Fibroblast of skin of scalp (primary cell): ENCODE measurements at places on chromosomes 13 and 19.

DNA sequence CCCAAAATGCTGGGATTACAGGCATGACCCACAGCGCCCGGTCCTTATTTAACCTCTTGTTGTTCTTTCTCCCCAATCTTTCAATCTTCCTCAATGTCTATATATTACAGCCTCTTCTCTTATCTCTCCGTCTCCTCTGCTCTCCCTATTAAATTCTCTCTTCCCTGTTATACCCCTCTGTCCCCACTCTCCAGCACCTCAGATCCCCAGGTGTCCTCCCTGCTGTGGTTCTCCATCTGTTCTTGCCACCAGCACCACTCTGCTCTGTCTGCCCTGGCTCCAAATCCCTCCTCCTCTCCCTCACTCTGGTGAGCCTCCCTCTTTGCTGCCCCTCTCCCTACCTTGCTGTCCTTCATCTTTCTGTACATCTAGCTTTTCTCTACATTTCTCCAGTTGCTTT lies 1.1 kb downstream of the ZNF600 start:
- no peak for DNase-seq

- DNase-seq, result no peak
Measured at GRCh38 chr19:2519482-2519881, 43.6 kb downstream of the GADD45B start.

- no peak for DNase-seq
Measured at GRCh38 chr13:30915691-30916541, 9.8 kb downstream of the MEDAG start.

- DNase-seq, result no peak
Measured at GRCh38 chr13:51707461-51707860, 96.5 kb downstream of the DHRS12 start.

DNA sequence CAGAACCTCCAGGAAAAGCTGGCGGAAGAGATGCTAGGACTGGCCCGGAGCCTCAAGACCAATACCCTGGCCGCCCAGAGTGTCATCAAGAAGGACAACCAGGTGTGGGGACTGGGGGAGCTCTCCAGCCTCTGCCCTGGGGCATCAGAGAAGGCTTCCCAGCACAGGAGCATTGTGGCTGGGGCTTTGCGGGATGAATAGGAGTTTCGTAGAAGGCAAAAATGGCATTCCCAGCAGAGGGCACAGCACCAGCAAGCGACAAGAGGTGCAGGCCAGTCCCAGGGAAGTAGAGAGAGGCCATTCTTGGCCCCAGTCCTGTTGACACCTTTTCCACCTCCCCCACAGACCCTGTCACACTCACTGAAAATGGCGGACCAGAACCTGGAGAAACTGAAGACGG lies 4.1 kb downstream of the USE1 start:
- DNase-seq, result no peak

GRCh38 chr19:34999498-35000337 lies at the start of gene GRAMD1A:
TSS of gene GRAMD1A (plus strand) at chr19:35000323. CDS start at chr19:35000479, 156 bp downstream.
- peak; percentile 90 for DNase-seq

DNA sequence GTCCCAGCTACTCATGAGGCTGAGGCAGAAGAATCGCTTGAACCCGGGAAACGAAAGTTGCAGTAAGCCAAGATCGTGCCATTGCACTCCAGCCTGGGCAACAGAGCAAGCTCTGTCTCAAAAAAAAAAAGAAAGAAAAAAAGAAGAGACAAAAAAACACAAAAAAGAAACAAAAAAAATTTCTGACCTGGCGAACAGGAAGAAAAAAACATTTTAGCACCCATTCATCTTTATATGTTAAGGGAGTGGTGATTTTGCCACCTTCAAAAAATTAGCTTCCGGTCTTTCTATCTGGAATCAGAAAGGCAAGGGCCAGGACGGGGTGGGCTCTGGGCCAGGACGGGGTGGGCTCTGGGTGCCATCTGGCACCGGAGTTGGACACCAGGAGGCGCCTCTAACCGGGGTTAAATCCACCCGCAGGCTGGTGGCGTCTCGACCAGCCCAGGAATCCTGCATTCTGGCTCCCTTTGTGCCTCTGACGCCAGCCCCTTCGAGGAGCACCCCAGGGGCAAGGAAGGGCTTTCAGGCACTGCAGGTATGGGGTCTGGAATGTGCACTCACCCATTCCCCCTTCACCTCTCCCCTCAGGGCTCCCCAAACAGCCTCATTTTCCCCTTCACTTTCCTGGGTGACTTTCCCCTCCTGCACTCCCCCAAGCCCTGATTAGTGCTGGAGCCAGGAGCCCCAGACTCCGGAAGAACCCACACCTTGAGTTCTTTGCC lies 10.4 kb upstream of the ZSWIM4 start:
- peak; percentile 77 for DNase-seq

- no peak for DNase-seq
Measured at GRCh38 chr13:20891768-20892167, 10.8 kb downstream of the XPO4 start.
